Stimulated activated CD8-positive, alpha-beta memory T cell treated with anti-CD3 and anti-CD28 coated beads, Interleukin-15, amount 100 ng/mL, for 48 hours (primary cell): ENCODE measurements at places on chromosomes 11 and 22.

GRCh38 chr11:17722000-17722643, 2.8 kb downstream of the MYOD1 start:
- no peak for DNase-seq

GRCh38 chr22:36369922-36370791, 17.6 kb downstream of the MYH9 start:
- DNase-seq: no peak

DNA sequence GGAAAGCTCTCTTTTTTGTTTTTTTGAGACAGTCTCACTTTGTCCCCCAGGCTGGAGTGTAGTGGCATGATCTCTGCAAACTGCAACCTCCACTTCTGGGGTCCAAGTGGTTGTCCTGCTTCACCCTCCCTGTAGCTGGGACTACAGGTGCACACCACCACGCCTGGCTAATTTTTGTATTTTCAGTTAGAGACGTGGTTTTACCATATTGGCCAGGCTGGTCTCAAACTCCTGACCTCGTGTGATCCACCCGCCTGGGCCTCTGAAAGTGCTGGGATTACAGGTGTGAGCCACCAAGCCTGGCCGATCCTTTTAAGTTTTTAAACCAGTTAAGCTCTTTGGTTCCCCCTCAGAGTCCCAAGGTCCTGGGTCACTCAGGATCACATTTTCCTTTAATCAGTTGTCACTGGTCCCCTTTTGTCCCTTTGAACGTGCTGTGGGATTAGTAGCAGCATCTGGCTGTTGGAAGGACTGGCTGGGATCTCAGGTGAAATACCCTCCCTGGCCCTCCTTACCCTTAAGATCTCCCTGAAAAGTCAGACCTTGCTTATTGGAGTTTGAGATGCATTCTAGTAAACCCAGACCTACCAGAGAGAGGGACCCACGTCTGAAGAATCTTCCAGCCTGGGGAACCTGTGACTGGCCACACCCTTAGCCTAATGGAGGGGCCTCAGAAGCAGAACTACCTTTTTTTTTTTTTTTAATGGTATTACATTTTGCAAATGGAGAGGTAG, 8.1 kb downstream of the MALAT1 start:
- no peak for DNase-seq

DNA sequence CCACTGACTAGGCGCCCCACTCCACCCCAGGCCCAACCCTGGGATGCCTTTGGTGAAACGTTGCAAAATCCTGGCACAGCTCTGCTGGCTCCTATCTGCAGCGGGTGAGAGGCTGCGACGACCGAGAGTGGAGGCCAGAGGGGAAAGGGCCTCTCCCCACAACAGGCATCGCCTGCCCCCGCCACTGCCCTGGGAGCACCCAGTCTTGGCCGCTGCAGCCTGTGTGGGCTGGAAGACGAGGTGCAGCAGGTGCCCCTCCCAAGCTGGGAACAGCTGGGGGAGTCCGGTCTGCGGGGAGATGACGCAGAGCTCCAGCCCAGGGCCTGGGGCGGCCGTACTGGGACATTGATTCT, 4.2 kb upstream of the PIM3 start:
- DNase-seq: no peak
